ENCODE measurements at places on chromosomes 12 and 14. TPM values are rescaled to one million over a fixed set of nuclear protein-coding genes. Genes with fewer than 3 reads are reported as not detected.

GRCh38 chr12:129193263-129193871 is 340.1 kb downstream of the GLT1D1 start:
- no peak for DNase-seq

- DNase-seq, result no peak
Observed at GRCh38 chr12:118900993-118901392, 80.3 kb upstream of the SRRM4 start.

GRCh38 chr12:128592220-128592744 is 231.5 kb downstream of the SLC15A4 start:
- no peak for DNase-seq

- DNase-seq, result no peak
Observed at GRCh38 chr12:7444076-7444475, at the start of gene CD163L1. Gene CD163L1 (minus strand): TSS chr12:7444153. CDS start chr12:7444127, 26 bp downstream.

SYT1 gene
- 166 TPM for total RNA-seq

Data from occipital lobe (tissue), 3 donors.